CD8-positive, alpha-beta T cell (primary cell): ENCODE measurements at places on chromosomes 11 and 22.
A peak's percentile ranks its signal among the peaks of the same experiment; 100 is the strongest.

GRCh38 chr11:10864688-10865087, 6.8 kb upstream of the ZBED5 start:
- DNase-seq, result no peak

GRCh38 chr22:31952094-31952401, 7.7 kb downstream of the YWHAH start:
- no peak for DNase-seq

- DNase-seq, result no peak
These were observed 266.7 kb upstream of the C11orf87 start for GRCh38 chr11:109155291-109155690.

DNA sequence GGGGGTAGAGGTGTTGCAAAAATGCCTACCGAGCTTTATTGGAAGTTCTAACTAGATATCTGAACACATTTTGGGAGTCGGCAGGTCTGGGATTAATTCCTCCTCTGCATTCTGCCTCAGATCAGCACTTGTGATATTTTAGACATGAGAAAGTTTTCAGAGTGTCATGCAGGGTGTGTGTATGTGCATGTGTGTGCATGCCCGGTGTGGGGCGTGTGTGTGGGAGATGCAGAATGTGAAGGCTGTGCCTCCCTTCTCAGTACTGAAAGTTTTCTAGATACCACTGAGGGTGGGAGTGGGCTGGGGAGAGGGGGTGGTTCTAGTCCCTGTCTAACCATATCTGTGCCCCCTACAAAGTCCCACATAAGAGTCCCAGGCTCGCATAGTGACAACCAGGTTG, 180.0 kb upstream of the NTM start:
- no peak for DNase-seq

- no peak for DNase-seq
These were observed 254.0 kb upstream of the NARS2 start for GRCh38 chr11:78828676-78829075.

- DNase-seq, result no peak
These were observed 135.0 kb downstream of the BUD13 start for GRCh38 chr11:116637766-116638165.

DNA sequence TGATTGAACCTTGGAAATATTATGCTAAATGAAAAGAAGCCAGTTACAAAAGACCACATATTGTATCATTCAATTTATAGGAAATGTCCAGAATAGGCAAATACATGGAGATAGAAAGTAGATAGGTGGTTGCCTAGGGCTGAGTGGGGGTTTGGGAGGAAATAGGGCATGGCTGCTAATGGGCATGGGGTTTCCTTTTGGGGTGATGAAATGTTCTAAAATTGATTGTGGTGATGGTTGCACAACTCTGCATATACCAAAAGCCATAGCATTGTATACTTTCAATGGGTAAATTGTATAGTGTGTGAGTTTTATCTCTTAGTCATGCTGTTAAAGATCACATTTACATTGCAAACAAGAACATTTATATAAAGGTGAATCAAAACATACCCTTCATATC, 48.7 kb downstream of the LDLRAD3 start:
- no peak for DNase-seq

GRCh38 chr11:73160005-73160760, 18.1 kb upstream of the FCHSD2 start:
- DNase-seq, result no peak

- DNase-seq, result no peak
These were observed 18.2 kb downstream of the ST14 start for GRCh38 chr11:130177782-130178181.

- DNase-seq, result no peak
These were observed 85.7 kb downstream of the NECTIN1 start for GRCh38 chr11:119643212-119643875.

- peak; percentile 45 for DNase-seq
These were observed 8.7 kb downstream of the PNPLA5 start for GRCh38 chr22:43883012-43883661.

GRCh38 chr11:129881570-129882170, 13.7 kb downstream of the NFRKB start:
- DNase-seq, result peak; percentile 42

GRCh38 chr11:64637334-64638017, 46.5 kb downstream of the SLC22A12 start:
- DNase-seq, result no peak

GRCh38 chr11:22467741-22468140, 129.6 kb downstream of the SLC17A6 start:
- DNase-seq, result no peak

DNA sequence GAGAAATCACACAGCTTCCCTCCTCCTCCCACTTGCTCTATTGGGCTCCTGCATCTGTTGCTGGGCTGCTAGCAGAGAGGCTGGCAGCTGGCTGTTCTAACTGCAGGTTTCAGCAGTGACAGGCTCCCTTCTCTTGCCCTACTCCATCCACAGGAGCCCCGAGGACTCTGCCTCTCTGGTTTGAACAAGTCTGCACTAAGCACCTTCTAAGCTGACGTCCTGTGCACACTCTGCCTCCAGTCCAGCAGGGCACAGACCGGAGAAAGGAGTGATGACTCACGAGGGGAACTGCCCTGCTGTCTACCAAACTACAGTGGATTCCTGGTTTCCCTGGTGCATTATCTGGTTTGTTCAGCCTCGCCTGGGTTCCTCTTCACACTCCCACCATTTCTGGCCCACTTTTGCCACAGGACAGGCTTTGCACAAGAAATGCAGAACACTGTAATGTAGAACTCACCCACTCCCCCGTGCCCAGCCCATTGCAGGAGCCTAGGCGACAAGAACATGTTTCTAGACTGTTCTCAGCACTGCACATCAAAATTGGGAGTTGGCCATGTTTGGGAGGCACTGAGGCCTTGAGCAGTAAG, 26.0 kb downstream of the IL10RA start:
- DNase-seq, result no peak

GRCh38 chr11:125871391-125872137, 15.9 kb upstream of the HYLS1 start:
- no peak for DNase-seq

GRCh38 chr22:46633334-46633890, 13.2 kb downstream of the GRAMD4 start:
- no peak for DNase-seq

- no peak for DNase-seq
These were observed 781 bp upstream of the TEF start for GRCh38 chr22:41380993-41381328.

DNA sequence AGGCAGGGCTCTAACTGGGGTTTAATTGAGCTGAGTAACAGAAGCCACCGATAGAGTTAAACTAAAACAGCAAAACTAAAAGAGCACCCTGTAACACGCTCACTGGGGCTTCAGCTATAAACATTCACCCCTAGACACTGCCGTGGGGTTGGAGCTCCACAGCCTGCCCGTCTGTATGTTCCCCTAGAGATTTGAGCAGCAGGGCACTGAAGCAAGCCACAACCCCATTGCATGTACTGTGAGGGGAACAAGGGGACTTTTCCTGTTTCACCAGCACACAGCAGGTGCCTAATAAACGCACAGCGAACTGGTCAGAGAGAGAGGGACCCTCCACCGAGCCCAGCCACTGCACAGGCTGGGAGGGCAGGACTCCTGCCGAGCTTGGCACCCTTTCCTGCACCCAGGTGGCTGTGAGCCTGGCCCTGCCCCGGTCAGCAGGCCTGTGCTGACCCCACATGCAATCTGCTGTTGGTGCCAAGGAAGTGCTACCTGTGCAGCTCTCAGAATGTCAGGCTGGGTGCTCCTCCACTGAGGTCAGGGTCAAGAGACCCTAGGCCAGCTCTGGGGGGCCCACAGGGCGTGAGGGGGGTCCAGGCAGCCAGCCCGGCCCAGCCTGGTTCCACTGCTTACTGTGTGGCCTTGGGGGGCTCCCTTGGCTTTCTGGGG, 31.9 kb downstream of the RTN4R start:
- DNase-seq, result no peak

DNA sequence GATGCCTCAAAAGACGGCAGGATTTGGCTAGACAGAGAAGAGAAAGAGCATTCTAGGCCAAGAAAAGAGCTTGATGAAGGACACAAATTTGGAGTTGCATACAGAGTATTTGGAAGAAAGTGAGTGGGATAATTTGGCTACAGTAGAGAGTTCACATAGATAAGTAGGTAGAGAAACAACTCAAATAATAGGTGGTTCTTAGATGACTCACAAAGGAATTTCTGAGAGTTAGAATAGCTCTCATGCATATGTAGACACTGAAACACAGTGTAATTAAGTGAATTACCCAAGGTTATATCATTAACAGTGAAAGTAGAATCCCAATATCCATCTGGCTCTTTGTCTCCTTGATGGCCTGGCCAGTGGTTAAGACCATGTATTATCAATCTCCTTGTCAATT, 228.6 kb upstream of the DDI1 start:
- no peak for DNase-seq

DNA sequence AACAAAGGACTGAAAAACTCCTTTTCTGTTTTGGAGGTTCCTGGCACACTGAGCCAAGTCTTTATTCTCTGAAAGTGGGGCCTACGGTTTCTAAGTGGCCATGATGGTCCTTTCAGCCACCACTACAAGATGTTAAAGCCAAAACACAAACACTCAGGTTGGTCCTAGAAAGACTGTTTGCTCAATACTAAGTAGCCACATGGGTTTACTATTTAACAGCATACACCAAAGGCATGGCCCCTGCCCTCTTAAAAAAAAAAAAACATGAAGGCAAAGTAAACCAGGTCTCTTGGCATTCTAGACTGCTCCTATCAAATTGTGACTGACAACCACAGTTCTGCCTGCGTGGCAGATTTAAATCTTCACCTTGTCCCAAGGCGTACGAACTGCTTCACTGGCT, 123.6 kb upstream of the BID start:
- DNase-seq, result no peak

DNA sequence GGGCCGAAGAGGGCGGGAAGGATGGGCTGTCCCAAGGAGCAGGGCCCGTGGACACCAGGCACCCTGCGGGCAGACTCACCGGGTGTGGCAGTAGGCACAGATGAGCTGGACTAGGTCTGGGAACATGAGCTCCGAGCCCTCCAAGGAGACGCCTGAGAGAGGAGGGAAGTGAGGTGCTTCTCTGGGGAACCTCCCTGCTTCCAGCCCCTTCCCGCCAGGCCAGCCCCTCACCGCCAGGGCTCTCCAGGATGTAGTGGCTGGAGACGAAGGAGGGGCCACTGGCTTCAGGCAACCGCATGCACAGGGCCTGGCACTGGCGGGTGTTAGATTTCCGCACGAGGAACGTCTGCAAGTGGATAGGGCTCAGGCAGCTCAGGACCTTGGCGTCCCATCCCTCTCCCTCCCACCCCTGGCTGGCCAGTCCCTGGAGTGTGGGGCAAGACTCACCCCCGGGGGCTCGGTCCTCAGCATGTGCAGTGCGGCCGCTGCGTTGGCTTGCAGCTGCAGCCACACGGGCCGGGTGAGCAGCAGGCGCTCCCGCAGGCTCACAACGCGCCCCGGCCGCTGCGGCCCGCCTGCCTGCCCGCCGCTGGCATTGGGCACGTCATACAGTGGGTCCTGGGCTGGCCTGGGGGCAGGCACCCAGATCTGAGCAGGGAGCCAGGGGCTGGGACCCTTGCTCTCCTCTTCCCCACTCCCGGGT, 552 bp downstream of the RIN1 start:
- DNase-seq, result no peak
